ENCODE measurements at places on chromosomes 4 and X.

DNA sequence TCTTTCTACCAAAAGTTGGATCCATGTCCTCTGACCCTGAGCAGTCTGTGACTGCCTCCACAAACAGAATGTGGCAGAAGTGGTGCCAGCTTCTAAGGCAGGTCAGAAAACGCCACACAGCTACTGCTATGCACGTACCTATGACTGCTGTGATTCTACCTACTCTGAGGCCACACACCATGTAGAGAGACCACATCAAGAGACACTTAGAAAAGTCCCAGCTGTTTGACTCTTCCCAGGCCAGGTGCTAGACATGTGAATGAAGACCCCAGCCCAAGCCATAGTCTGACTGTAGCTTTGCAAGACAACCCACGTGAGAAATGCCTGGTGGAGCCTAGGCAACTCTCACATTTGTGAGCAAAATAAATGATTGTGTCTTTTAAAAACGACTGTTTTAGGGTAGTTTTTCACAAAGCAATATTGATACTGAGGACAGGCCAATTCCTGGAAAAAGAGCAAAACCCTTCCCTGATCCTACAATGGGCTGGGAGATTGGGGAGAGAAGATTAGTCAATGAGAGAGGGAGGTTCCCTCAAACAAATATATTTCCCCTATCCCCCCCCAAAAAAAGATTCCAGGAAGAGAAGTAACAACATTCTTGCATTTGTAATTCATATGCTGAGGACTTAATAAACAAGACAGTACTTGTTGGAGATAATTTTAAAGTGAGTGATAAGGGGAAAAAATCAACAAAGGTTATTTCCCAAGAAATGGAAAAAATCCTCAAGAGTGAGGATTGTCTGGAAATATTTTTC lies 33.3 kb downstream of the FRYL start:
- no peak for DNase-seq

DNA sequence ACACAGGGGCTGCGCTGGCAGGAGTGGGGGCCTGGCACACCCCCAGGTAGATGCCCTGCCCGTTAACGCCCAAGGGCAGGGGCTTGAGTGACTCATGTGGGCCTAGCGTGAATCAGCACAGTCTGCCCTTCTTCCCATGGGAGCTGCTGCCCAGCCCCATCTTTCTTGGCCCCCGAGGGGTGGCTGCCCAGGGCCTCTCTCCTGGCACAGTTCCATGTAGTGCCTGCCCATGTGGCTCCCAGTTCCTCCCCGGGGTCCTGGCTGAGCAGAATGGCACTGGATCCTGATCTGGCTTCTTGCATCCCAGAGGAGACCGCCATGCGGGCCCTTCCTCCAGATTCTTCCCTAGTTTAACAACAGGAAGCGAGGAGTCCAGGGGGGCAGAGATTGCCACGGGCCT lies 2.1 kb upstream of the AVPR2 start:
- DNase-seq, result no peak

GRCh38 chr4:159777689-159778088 lies 674.8 kb downstream of the RAPGEF2 start:
- no peak for DNase-seq

DNA sequence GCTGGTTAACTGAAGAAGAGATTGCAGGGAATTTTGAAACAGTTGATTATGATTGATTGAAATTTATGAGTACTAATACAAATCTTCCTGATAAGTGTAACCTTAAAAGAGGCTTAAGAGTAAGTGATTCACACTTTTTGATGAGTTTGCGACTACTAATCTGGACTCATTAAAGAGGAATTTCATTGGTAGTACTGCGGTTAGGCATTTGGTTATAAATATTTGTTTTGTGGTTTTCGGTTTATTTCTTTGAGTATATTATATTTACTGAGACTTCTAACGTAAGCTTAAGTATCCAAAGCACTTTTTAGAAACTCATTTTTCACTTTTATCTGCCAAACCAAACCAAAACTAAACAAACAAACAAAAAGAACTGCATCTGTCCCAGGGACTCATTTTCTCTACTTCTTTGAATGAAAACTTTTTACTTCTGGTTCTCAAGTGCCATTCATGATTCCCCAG lies 20.7 kb downstream of the SLIT2 start:
- DNase-seq, result no peak

DNA sequence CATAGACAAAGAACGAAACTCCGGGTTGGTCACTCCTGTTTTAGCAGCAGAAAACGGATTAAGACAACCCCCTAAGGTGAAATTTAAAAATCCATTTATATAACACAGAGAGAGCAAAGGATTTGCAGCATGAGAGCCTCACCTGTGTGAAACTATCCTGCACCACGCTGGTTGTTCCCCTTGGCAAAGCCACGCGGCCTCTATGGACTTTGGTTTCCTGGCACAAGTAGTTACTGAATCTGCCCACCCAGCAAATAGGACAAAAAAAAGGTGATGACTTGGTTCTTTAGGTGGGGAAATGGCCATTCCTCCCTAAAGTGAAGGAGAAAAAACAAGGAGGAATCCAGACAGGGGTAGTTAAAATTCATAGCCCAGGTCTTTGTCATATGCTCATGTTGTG lies 133.1 kb downstream of the PLS3 start:
- DNase-seq, result no peak

DNA sequence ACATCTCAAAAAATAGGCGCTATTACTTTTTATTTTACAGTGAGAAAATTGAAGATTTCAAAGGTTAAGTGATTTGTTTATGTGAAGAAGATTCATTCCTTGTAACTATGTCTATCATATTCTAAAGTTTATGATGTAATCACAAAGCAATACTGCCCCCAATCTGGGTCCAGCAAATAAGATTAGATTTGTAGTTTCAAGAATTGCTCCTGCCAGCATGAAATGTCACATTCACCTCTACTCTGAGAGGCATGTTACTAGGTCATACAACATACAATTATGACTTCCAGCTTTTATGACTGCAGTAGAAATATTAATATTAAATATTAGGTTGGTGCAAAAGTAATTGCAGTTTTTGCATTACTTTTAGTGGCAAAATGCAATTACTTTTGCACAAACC lies 976.2 kb downstream of the FSTL5 start:
- no peak for DNase-seq

- no peak for DNase-seq
Measured at GRCh38 chr4:106496061-106496460, 127.5 kb upstream of the GIMD1 start.

- no peak for DNase-seq
Measured at GRCh38 chr4:175758050-175759024, 53.7 kb downstream of the GPM6A start.

GRCh38 chr4:87985097-87985886 lies 9.8 kb downstream of the SPP1 start:
- DNase-seq, result no peak

- DNase-seq, result no peak
Measured at GRCh38 chrX:31445542-31445941, 373.7 kb upstream of the FTHL17 start.

DNA sequence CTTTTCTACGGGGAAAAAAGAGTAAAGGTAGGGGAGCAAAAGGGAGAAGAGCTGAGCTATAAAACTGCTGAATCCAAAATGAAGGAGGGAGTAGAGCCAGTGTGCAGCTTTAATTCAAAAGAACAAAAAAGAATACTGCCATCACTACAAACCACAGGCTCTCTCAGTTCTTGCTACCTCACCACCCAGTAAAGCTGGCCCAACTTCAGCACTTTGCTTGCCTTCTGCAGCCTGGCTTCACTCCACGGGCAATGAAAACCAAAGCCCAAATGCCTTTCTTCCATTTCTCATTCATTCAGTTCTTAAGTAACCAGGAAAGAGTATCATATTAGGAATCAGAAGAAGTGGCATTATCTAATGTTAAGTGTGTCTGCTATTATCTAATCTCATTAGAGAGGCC lies 376.8 kb downstream of the BCOR start:
- no peak for DNase-seq

- DNase-seq, result no peak
Measured at GRCh38 chr4:27638163-27638915, 777.7 kb downstream of the STIM2 start.
